ENCODE measurements at places on chromosomes 2 and 18. TPM values are rescaled to one million over a fixed set of nuclear protein-coding genes. Genes with fewer than 3 reads are reported as not detected.
A peak's percentile ranks its signal among the peaks of the same experiment; 100 is the strongest.

Gene IL1B
- not detected for total RNA-seq

DNA sequence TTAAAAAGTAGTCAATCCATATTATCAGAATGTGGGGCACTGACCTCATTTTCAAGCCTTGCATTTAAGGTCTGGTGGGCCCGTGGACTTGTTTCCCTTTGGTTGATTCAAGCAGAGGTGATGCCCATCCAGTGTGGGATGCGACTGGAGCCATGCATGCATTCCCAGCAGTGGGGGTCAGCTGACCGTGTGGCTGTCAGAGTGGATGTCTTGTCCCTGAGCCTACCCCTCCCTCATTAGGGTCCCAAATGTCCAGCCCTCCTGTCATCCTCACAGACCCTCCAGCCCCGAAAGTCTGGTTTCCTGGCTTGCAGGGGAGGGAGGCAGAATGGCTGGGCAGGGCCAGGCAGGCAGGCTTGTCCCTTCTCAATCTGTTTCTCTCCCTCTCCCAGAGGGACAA, 67.3 kb upstream of the SH3RF3 start:
- no peak for DNase-seq

GRCh38 chr2:38444247-38444646, 67.2 kb upstream of the ATL2 start:
- DNase-seq = no peak

- DNase-seq = no peak
These were observed 27.6 kb upstream of the TMBIM1 start for GRCh38 chr2:218319813-218320365.

- DNase-seq = no peak
These were observed 61.7 kb downstream of the STK39 start for GRCh38 chr2:168185583-168186274.

Gene GAD1
- not detected for total RNA-seq

GRCh38 chr2:40395169-40396073, 56.5 kb downstream of the SLC8A1 start:
- DNase-seq = no peak

DNA sequence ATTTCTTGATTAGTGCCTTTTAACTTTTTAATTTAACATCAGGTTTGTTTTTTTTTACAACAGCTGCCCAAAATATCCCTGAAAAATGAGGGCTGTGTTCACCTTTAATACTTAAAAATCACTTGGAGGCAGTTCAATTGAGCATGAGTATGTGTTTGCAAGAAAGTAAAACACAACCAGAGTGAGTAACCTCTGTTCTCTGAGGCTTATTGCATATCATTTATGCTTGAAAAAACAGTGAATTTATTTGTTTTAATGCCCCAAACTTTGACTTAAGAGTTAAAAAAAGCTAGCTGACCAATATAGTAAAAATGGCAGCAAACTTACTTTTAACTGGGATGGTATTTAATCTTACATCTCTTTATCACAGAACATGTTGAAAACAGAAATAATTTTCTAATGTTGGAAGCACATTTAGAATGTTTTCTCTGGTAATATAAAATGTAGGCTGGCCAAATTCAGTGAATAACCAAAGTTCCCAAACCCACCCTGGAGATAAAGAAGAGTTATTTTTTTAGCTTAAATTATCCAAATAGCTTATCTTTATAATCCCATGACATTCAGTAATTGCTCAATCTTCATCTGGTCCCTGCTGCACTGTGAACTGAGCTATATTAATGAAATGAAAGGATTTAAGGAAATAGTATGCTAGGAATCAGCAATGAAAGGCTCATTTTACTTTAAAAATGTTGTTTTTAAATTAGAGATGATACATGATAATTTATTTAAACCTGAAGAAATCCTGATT, 24.8 kb upstream of the EFEMP1 start:
- DNase-seq = no peak

DNA sequence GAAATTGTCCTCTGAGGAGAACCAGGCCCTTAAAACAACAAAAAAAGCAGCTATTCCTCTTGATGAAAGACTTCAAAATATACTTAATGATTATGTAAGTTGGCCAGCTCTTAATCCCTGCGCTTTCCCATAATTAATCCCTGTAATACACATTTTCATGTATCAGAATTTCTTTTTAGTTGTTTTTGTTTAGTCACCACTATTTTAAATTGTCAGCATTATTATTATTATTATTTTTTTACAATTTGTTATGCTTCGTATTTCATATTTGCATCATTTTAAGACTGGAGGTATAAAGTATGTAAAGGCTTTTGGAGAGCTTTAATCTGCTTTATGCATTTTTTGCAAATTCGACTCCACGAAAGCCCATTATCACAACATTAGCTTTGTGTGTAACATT, 152.9 kb downstream of the ACOXL start:
- no peak for DNase-seq

- no peak for DNase-seq
These were observed 10.6 kb upstream of the IHH start for GRCh38 chr2:219071131-219071816.

GRCh38 chr2:27707462-27708256, 44.0 kb downstream of the SLC4A1AP start:
- DNase-seq = no peak

Gene SLC5A7
- total RNA-seq = 0.17 TPM

DNA sequence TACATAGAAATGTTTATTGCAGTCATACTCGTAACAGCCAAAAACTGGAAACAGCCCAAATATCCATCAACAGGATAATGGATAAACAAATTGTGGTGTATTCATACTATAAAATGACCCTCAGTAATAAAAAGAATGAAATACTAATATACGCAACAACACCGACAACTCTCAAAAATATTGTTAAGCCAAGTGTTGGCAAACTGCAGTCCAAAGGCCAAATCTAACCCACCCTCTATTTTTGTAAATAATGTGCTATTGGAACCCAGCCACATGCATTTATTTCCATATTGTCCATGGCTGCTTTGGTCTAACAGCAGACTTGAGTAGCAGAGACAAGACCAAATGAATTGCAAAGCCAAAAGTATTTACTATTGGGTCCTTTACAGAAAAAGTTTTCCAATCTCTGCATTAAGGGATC, 151.0 kb downstream of the MREG start:
- DNase-seq = no peak

GRCh38 chr2:109558076-109558882, 55.5 kb downstream of the SEPTIN10 start:
- no peak for DNase-seq

GRCh38 chr18:26086959-26087358, 3.5 kb downstream of the SS18 start:
- no peak for DNase-seq

DNA sequence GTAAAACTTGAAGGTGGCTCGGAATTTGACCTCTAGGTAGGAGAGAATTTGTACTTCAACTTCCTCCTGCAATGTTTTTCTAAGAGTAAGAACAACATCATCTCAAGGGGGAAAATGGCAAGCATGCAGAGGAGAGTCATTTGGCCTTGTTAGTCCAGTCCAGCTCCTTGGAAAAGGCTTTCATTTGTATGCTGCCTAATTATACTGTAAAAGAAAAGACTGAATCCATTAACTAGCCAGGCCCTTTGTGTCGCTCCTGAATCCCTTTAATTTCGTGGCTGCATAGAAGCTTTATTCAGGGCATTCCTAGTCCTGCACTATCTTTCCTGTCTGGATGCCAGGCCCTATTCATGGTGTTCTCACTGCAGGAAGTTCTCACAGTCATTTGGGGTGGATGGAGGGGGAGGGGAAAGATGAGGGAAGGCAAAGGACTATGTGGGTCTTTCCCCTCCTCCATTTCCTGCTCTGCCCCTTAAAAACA, 36.0 kb downstream of the PHLPP1 start:
- DNase-seq = no peak

Gene COLEC12
- total RNA-seq = 12.0 TPM

Gene CROCC2
- total RNA-seq = not detected

Gene RNU2-63P
- not detected for total RNA-seq

Gene PROKR1
- total RNA-seq = not detected

GRCh38 chr18:78753240-78753639, 226.4 kb upstream of the SALL3 start:
- DNase-seq = no peak

- DNase-seq = no peak
These were observed 47.9 kb upstream of the RAB27B start for GRCh38 chr18:54780285-54780861.

Gene MC5R
- not detected for total RNA-seq

Gene ITM2C
- total RNA-seq = 23.3 TPM

GRCh38 chr2:197237291-197238042, 73.1 kb downstream of the ANKRD44 start:
- DNase-seq = no peak

DNA sequence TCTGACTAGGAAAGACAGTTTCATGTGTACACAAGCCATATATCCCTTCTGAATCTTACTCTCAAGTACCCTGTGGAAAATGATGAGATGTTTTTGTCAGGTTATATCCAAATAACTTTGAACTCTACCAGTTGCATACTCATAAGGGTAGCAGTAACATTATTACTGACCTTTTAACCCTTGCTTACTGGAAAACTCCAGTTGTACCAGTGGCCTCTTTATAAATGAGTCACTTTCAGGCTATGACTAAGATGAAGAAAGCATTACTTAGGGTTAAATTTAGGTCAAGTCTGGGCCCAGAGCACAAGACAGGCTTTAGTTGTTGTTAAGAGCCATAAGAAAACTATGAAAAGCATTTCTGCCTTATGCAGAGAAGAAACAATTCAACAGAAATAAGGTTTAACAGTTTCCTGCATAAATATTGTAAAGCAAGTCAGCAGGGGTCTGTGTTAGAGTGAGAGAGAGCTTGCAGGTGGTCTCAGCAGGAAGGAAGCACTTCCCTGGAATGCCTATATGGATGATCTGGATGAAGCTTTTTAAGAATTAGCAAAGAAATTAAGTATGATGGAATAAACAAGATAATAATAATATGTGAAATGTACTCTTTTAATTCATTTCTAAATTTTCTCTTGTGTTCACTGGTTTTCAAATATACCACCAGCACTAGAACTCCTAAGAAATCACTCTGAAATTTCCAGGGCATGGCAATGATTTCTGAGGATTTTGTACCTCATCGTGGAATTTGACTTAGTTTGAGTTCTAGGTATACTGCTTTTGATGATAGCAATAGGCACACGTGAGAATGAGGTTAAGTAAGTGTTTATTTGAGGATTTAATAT, 126.6 kb downstream of the UBE2E3 start:
- no peak for DNase-seq

- DNase-seq = peak; percentile 27
These were observed 324.8 kb downstream of the ALK start for GRCh38 chr2:29596584-29596983.

GRCh38 chr18:51739044-51739666, 541.7 kb upstream of the MEX3C start:
- DNase-seq = no peak

GRCh38 chr18:48854780-48855179, 96.0 kb downstream of the SMAD7 start:
- no peak for DNase-seq

- DNase-seq = no peak
These were observed 370.6 kb upstream of the UBE2E3 start for GRCh38 chr2:180609626-180610340.

GRCh38 chr2:230416061-230416721, at the start of gene SP100:
Gene SP100, plus strand, starts transcription at chr2:230416201. Its CDS starts 96 bp downstream, at chr2:230416297.
- DNase-seq = peak; percentile 87

DNA sequence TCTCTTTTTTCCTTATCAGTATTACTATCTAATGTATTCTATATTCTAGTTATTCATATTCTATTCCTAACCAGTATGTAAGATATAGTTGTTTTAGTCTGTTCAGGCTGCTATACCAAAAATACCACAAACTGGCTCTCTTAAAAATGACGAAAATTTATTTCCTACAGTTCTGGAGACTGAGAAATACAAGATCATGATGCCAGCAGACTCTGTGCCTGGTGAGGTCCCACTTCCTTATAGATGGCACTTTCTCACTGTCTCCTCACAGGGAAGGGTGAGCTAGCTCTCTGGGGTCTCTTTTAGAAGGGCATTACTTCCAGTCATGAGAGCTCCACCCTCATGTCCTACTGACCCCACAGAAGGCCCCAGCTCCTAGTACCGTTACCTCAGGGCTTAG, 4.8 kb upstream of the ARHGAP15 start:
- DNase-seq = no peak

- no peak for DNase-seq
These were observed 58.8 kb downstream of the NEDD4L start for GRCh38 chr18:58102875-58103274.

Gene CHRND
- 0.57 TPM for total RNA-seq

- no peak for DNase-seq
These were observed 78.6 kb downstream of the ARMC9 start for GRCh38 chr2:231276987-231277386.

GRCh38 chr2:158011055-158011771, 90.5 kb upstream of the UPP2 start:
- DNase-seq = no peak

GRCh38 chr18:36215577-36215976, 28.3 kb downstream of the MOCOS start:
- no peak for DNase-seq

GRCh38 chr2:142008135-142008744, 122.6 kb downstream of the LRP1B start:
- no peak for DNase-seq

Gene TRABD2A
- 0.55 TPM for total RNA-seq

DNA sequence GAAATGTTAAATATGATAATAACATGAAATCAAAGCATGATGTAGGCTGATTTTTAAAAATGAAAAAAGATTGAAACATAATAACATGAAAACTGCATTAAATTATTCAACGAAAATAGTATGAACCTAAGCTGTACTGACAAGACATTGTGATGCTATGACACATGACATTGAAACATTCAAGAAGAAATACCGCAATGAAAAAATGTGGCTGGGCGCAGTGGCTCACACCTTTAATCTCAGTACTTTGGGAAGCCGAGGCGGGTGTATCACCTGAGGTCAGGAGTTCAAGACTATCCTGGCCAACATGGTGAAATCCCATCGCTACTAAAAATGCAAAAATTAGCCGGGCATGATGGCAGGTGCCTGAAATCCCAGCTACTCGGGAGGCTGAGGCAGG, 14.6 kb downstream of the CXCR1 start:
- no peak for DNase-seq

DNA sequence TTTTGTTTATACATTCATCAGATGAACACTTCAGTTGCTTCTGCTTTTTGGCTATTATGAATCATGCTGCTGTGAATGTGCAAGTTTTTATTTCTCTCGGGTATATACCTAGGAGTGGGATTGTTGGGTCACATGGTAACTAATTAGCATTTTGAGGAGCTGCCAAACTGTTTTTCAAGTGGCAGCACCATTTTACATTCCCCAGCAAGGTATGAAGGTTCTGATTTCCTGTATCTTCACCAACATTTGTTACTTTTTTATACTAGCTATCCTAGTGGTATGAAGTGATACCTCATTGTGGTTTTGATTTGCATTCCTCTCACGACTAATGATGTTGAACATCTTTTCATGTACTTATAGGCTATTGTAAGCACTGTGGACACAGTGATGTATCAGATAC, 53.9 kb downstream of the DYNC1I2 start:
- DNase-seq = no peak

GRCh38 chr2:132609101-132609890, 60.7 kb downstream of the LYPD1 start:
- DNase-seq = no peak

DNA sequence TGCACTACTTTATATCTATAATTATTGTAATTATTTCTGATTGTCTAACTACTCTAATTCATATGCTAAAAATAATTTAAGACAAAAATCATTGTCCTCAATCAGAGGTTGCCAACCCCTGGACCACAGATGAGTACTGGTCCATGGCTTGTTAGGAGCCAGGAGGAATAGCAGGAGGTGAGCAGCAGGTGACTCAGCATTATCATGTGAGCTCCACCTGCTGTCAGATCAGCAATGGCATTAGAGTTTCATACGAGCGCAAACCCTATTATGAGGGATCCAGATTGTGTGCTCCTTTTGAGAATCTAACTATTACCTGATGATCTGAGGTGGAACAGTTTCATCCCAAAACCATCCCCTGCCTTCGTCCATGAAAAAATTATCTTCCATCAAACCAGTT, 1434.4 kb downstream of the LRP1B start:
- no peak for DNase-seq

Gene C2orf78
- not detected for total RNA-seq
